Jurkat, Clone E6-1 (cell line): ENCODE measurements at places on chromosomes 4 and X.
A peak's percentile ranks its signal among the peaks of the same experiment; 100 is the strongest.

DNA sequence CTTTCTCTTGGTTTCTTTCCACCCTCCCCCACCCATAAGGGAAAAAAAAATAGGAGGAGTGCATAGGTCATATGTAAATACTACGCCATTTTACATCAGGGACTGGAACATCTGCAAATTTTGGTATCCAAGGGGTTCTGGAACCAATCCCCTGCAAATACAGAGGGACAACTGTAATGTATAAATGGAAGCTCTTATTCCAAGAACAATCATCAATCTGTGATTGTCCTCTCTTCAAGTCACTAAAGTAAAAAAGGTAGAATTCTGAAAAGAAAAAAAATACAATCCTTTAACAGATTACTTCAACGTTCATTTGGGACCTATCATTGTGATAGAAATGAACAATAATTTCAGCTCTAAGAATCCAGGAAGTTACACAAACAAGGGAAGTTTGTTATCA is 13.6 kb downstream of the PPA2 start:
- no peak for DNase-seq

- DNase-seq: peak; percentile 90
These were observed 32.0 kb downstream of the CTBP1 start for GRCh38 chr4:1216869-1217294.

DNA sequence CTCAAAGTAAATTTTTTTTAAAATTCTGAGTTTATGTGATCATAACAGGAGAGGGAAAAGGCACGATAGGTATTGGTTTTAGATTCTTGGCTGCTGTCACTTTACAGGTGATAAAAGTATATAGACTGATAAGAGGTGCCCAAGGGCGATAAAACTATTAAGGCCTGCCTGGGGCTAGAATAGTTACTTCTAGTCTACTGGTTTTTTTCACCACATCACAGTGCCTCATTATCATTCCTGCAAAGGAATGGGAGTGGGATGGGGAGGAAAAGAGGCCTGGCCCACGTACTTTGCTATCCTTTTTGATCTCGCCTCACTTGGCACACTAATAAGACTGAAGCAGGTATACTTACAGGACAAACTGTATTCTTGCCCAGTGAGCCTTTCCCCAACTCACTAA is 46.6 kb downstream of the CXorf58 start:
- DNase-seq: no peak

DNA sequence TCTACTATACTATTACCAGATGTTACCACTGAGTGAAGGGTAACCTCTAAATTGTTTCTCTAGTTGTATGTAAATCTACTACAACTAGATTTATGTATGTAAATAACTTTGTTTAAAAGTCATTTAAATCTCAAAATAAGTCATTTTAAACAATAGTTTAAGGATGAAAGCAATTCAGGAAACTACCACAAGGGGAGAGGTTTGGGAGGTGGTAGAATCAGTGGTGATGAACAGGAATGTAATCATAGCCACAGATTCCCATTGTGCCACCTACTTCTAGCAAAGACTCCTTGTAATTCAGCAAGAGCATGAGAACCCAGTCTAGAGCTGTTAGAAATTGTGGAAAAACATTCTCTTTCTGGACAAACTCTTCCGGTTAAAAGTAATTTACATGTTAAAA is 234.6 kb downstream of the SLC7A11 start:
- DNase-seq: no peak

GRCh38 chr4:121950680-121951520 is 960 bp downstream of the TRPC3 start:
- DNase-seq: no peak

GRCh38 chr4:23934915-23935314 is 45.1 kb upstream of the PPARGC1A start:
- DNase-seq: no peak

DNA sequence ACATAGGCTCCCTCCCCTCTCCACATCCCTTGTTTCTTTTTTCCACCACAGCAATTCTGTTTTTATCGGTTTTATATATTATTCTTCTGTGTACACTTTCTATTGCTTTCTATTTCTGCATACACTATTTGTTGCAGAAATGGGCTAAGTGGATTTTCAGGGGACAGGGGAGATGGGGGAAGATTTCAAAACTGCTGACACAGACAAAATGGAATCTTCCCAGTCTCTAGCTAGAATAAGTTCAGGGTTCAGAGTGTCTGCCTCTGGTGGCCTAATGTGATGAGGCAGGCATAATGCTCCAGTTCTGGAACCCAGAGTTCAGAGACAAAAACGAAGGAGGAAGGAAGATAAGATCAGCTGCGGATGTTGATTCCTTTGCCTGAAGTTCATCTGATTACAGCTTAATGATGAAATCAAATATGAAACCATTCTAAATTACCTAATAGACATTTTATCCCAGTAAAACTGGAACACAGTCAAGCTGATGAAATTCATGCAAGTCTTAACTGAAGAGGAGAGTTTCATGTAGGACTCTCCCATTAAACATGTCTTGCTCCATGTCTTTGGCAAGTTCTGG is 447.1 kb downstream of the AFF2 start:
- no peak for DNase-seq

DNA sequence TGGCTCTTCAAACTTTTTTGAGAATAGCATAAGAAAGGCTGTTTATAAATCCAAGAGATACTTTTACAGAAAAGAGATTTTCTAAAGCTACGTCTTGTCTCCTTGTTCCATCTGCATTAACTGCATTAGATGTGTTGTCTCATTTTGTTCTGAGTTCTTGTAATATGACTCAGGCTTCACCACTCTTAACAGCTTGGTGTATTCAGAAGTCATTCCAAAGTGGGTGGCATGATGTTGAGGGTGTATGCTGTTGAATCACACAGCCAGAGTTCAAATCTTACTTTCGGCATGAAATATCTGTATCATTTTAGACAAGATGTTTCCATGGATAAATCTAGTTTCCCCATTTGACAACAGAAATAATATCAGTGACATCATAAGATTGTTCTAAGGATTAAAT is 30.1 kb downstream of the SYTL5 start:
- no peak for DNase-seq

GRCh38 chrX:16797358-16797757 is 11.1 kb downstream of the TXLNG start:
- no peak for DNase-seq

GRCh38 chr4:47110546-47111132 is 79.3 kb downstream of the GABRB1 start:
- no peak for DNase-seq

GRCh38 chrX:83847339-83847738 is 13.6 kb upstream of the CYLC1 start:
- no peak for DNase-seq

DNA sequence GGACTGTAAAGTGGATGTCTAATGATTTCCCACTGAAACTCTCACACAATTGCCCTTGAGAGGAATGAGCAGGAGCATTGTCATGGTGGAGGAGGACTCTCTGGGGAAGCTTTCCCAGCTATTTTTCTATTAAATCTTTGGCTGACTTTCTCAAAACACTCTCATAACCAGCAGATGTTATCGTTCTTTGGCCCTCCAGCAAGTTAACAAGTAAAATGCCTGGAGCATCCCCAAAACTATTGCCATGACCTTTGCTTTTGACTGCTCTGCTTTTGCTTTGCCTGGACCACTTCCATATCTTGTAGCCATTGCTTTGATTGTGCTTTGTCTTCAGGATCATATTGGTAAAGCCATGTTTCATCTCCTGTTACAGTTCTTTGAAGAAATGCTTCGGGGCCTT is 120.2 kb upstream of the PDE5A start:
- no peak for DNase-seq

- no peak for DNase-seq
These were observed 32.0 kb upstream of the SMIM10L2A start for GRCh38 chrX:135389717-135390116.

DNA sequence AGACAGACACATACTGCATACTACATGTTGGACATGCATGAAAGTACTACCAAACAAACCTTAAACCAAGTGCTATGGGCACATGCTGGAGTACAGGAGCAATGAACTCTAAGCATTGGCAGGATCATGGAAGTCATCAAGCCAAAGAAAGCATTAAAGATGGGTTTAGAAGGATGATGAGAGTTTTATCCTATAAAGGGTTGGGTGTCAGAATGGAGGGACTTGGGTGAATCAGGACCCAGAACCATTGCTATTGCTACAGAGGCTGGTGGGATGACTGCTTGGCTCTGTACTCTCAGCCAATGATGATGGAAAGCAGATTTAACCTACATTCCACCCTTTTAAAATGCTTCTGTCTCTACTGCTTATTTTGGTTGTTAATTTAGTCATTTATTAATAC is 233.9 kb upstream of the EDA2R start:
- DNase-seq: no peak

- DNase-seq: peak; percentile 69
These were observed 21.3 kb downstream of the QDPR start for GRCh38 chr4:17490575-17491059.

DNA sequence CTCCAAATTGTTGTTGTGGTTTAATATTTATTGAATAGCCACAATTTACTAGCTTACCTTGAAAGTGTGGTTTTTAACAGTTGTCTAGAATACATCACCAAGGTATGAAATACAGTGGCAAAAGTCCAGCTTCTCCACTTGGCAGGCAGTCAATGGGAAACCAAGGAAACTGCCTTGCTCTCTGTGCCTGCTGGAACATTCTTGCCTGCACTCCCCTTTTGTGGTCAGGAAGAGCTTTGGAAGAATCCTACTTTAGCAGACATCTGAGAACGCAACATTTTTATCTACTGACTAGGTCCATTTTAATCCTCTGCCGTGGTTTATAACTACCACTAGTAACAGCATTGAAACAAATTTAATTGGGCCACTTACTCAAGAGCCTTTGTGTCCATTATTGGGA is 64.5 kb downstream of the TENM3 start:
- no peak for DNase-seq

DNA sequence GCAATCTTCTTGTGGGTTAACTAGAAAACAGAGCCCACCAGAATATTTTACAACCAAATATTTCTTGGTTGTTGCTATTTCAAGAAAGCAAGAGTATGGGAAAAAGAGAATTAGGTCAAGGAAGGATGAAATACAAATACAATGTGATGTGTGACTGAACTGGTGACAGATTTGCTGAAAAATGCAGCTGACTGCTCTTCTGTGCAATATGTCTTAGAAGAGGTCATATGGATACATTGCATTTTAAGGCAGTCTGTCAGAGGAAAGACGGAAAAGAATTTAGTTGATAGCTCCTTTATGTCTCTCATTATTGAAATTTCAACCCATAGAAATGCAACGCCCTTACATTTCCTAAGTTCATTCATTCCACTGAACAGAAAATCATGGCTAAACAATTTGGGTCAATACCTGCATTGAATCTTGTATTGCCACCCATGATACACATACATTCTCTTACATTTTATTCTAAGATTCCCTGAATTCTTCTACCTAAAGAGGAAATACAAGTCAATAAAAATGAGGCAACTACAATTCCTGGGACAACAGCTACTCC is 423.1 kb downstream of the ADAM29 start:
- no peak for DNase-seq

GRCh38 chr4:53571936-53572599 is 19.2 kb downstream of the LNX1 start:
- no peak for DNase-seq

DNA sequence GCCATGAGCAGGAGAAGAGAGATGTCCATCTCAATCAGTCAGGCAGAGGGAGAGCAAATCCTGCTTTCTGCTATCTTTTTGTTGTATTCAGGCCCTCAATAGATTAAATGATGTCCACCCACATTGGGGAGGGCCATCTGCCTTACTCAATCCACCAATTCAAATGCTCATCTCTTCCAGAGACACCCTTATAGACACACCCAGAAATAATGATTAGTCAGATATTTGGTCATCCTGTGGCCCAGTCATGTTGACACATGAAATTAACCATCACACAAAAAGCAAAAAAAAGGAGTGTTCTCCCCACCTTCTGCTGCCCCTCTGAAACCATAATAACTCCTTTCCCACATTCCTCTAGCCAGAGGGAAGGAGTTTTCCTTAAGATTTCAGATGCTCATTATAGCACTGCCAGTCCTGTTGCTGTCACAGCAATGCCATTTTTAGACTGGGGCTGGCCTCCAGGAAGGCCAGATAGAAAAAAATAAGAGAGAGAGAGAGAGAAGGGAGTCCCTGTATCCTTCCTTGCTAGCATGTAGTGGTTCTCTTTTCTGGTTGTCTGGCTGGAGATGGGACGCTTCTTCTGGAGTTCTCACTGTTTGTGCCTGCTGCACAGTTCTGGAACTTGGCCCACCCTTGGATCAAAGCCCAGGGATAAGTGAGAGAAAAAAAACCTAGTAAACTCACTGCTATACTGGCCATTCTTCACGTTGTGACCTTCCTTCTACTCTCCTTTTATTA is 177.7 kb downstream of the RBM46 start:
- DNase-seq: no peak

DNA sequence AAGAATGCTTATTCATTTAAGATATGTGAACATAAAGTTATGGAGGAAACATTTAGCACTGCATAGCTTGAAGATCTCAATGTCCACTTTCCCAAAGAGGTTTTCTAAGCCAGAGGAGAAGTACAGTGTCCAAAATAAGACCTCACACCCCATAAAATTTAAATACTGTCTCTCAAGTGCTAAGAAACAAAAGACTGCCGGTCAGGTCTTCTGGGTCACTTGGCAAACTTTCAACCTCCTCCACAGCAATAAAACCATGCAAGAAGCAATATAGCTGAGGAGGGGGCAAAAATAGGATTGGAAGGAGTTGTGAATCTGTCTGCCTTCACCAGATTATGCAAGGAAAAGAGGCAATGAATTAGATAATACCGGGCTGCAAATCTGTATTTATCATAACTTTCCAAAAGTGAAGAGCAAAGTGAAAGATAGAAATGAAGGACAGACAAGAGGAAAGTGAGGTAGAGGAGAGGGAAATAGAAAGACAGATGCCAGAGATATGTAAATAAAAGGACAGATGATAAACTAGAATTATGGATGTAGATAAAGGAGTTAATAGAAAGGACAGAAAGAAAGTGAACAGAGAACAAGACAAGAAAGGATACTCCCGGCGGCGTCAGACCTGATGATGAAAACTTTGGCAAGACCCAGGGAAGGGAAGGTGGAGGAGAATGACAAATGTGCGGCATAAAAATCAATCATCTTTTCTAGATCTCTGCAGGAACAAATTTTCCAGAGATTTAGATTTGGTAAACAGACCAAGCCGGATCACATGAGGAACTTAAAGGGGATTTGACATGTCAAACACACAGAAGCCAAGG is 152.7 kb upstream of the FAM241A start:
- no peak for DNase-seq

- DNase-seq: no peak
These were observed 11.5 kb downstream of the DCLK2 start for GRCh38 chr4:150089732-150090131.

- no peak for DNase-seq
These were observed 102.8 kb downstream of the NAF1 start for GRCh38 chr4:163063891-163064290.

- DNase-seq: no peak
These were observed 18.4 kb downstream of the EFNB1 start for GRCh38 chrX:68847172-68847571.

DNA sequence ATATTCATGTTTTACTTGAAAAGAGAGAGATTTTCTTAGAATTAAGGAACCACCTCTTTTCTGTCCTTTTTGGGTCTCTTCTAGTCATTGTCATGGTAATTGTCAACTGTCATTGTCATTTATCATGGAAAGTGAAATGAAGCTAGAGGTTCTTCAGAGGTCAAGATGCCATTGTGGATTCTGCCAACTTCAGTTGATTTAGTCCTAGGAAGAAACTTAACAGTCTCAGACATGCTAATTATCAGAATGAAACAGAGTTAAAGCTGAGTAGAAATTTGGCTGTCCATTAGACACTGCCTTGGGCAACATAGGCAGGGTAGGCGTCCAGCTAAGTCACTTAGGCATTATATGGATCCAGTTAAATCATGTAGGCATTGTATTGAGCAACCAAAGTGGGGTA is 796.1 kb upstream of the ADGRL3 start:
- no peak for DNase-seq

GRCh38 chrX:7993873-7994272 is 66.7 kb upstream of the PNPLA4 start:
- no peak for DNase-seq
